ENCODE measurements at places on chromosomes 3 and 15.
A peak's percentile ranks its signal among the peaks of the same experiment; 100 is the strongest.

- DNase-seq = no peak
Measured at GRCh38 chr3:15083252-15083651, 15.7 kb downstream of the RBSN start.

- no peak for DNase-seq
Measured at GRCh38 chr15:77807611-77808010, 174.9 kb upstream of the LINGO1 start.

- DNase-seq = no peak
Measured at GRCh38 chr3:175383813-175384212, 524.7 kb downstream of the NAALADL2 start.

DNA sequence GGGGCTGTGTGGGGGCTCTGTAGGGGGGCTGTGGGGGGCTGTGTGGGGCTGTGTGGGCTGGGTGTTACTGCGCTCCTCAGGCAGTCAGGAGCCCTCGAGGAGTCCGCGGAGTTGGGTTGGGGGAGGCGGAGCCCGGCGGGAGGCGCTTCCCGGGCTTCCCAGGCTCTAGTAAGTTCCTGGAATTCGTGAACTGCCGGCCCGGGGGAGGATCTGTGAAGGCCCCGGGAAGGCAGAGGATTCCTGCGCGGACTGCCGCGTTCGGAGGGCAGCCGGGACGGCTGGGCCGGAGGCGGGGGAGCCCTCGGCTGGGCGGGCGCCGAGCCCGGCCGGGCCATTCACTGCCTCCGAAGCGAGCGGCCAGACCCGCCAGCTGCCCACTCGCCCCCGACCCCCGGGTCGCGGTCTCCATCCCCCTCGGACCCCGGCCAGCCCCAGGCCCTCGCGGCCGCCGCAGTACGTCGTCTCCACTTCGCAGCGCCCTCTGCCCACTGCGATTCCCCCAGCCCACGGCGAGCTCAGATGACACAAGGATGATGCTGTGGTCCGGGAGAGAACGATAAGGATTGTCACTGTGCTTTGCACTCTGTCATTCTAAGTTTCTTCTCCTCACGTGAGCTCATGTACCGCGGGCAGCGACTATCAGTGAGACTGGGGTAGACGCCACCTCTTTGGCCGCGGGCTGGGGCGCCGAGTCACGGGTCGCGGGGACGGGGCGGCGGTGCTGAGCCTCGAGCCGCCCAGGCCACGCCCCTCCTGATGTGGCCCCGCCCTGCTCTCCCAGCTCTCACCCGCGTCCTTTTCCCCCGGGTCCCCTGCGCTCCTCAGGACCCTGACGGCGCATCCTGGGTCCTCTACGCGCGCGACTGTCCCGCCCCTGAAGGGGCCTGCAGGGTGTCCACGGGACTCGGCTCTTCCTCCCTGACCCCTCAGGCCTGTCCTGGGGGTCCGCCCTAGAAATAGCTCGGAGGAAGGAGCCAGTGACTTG is 65.3 kb downstream of the KLF13 start:
- DNase-seq = peak; percentile 36

- no peak for DNase-seq
Measured at GRCh38 chr15:48802867-48803266, 8.0 kb downstream of the CEP152 start.

- DNase-seq = no peak
Measured at GRCh38 chr3:112931736-112932521, 43.0 kb downstream of the CD200R1 start.

DNA sequence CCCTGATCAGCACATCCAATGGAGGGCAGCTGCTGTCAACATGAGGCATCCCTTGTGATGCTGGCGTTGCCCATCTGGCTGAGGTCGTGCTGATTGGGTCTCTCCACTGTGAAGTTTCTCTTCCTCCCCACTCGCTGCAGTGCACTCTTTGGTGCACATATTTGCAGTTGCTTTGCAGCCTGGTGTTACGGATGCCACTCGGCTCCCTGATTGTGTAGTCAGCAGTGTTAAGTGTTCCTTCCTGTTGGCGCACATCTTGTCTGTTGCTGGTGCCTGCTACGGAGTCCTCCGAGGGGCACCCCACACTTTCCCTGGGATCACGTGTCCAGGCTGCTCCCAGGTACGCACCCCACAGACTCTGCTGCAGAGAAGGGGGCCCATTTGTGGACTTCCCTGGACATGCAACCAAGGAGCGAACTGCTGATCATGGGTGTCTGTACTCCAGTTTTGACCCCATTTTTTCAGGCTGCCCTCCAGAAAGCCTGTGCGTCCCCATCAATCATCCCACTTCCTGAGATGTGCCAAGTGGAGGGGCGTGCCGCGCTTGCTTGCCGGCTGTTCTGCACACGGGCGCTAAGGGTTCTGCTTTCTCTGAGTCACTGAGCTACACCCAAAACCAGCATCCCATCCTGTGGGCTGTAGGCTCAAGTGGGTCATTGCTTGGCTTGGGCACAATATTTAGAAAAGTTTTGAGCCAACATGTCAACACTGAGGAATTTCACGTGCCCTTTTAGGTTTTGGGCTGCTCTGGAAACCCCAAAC is 98.6 kb downstream of the FBLN2 start:
- no peak for DNase-seq

GRCh38 chr3:128279601-128279880 is 126.3 kb downstream of the EEFSEC start:
- DNase-seq = no peak

DNA sequence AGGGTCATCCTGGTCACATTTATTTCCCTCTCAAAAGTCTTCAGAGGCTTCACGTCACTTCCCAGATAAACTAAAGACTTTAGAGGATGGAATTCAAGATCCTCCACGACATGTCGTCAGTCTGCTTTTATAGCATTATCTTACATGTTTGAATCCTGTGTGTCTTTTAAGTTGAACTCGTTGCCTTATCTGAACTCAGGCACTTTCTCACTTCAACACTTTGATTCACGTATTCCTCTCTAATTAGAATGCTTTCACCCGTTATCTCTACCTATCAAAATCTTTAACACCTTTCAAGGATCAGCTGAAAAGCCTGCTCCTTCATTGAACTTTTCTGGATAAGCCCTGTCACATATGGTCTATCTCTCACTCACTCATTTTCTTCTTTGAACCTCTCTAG is 97.1 kb downstream of the MAP2K5 start:
- no peak for DNase-seq

- no peak for DNase-seq
Measured at GRCh38 chr15:60660290-60661051, 181.5 kb upstream of the ICE2 start.

DNA sequence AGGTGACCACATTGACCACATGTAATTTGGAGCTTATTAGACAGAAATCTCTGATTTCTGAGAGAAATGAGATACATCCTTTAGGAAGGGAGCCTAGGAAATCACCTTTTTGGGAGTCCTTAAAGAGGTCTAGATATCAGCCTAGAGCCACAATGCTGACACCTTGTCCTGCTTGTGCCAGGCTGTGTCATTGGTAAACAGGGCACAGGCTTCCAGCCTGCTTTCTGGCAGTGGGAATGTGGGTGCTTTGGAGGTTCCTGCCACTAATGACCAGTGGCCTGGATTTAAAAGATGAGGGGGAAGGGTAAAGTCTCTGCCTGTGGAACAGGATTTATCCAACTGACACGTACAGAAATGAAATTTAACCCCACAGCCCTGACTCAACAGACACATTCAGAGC is 169.8 kb upstream of the KBTBD8 start:
- no peak for DNase-seq

DNA sequence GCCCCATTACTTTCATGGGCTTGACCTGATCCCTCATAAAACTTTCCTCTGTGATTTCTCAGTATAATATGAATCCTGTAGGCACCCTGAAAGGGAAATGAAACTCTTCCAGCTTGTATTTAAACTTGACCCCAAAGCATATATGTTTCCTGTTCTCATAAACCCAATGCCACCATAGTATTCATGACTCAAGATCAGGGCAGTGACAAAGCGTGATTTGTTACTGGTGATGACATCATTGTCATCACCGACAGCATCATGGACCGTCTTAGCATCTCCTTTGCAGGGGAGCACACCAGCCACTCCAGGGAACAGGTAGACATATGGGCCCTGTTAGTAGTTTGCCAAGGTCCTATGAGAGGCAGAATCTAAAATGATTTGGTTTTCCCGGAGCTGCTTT is 741.2 kb downstream of the NR2F2 start:
- DNase-seq = no peak

GRCh38 chr3:150958683-150959082 is 13.8 kb downstream of the CLRN1 start:
- DNase-seq = no peak

GRCh38 chr3:10226293-10226692 is 22.0 kb upstream of the TATDN2 start:
- peak; percentile 82 for DNase-seq

- peak; percentile 59 for DNase-seq
Measured at GRCh38 chr3:66428733-66429132, 72.1 kb downstream of the LRIG1 start.

GRCh38 chr15:61051569-61052031 is 177.5 kb downstream of the RORA start:
- DNase-seq = peak; percentile 8

DNA sequence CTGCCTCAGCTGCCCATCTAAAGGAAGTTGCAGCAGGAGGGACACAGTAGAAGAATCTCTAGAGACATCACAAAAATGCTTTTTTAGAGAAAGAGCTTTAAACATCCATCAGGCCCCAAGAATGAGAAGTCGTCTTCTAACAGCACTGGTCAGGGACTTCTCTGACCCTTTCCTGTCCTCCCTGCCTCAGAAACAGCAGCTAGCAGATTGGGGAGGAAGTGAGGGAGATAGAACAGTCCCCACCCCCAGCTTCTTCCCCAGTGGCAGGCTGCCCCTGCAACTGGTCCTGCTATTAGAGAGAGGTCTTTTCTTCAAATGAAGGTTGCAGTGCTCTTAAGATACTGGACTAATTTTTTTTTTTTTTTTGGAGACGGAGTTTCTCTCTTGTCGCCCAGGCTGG is 55.1 kb downstream of the PDE8A start:
- DNase-seq = no peak

DNA sequence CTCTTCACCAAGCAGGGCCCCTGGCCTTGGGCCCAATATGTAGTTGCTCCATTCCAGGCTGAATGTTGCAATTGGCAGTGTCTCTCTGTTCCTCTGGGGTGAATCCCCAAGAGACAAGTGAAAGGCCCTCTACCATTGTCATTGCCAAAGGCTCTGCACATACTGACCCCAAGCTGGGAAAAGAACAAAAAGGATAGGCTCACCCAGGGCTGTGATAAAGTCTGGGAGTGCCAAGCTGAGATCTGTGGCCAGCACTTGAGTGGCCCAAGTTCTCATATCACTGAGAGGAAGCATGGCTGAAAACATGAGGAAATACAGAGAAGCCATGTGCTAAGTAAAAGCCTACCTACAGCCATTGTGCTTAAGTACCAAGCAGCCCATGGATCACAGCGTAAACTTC is 612.2 kb upstream of the EPHA6 start:
- DNase-seq = no peak

GRCh38 chr15:65258375-65259262 is 28.1 kb downstream of the PARP16 start:
- no peak for DNase-seq

DNA sequence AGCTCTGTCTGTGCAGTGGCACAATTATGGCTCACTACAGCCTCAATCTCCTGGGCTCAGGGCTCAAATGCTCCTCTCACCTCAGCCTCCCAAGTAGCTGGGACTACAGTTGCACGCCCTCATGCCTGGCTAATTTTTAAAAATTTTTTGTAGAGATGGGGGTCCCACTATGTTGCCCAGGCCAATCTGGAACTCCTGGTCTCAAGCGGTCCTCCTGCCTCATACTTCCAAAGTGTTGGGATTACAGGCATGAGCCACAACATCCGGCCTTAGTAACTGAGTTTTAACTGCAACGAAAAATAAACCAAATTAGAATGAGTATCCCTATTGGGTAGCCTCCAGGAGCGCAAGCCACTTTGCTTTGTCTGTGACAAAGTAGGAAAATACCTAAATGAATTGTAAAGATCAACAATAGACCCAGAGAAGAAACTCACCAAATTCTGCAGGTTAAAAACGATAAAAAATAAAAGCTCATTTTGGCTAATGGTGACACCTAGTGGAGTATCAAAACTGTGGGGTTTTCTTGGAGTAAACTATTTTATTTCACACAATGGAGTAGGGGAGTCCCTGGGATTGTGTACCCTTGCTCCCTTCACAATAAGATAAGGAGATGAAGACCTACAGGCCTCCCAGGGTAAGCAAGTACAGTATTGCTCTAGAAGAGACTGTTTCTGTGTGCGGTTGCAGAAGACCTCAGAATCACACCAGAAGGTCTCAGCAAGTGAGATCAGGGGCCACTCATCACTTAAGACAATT is 21.0 kb upstream of the CA12 start:
- DNase-seq = peak; percentile 44

DNA sequence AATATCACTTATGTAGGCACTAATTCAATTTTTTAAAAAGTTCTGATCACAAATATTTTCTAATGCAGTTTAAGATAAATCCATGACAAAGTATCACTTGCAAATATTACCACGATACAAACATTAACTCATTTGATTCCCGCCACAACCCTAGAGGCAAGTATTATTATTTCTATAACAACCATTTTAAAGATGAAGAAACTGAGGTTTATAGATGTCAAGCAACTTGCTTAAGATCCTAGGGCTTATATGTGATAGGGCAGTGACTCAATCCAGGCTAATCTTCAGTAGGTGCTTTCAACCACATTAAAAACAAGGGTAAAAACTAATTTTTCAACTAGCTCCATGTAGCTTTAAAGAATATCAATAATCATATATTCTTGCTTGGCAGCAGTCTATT is 1.7 kb downstream of the DYNC1LI1 start:
- no peak for DNase-seq

GRCh38 chr3:32278714-32279113 is 40.2 kb downstream of the CMTM8 start:
- DNase-seq = no peak

DNA sequence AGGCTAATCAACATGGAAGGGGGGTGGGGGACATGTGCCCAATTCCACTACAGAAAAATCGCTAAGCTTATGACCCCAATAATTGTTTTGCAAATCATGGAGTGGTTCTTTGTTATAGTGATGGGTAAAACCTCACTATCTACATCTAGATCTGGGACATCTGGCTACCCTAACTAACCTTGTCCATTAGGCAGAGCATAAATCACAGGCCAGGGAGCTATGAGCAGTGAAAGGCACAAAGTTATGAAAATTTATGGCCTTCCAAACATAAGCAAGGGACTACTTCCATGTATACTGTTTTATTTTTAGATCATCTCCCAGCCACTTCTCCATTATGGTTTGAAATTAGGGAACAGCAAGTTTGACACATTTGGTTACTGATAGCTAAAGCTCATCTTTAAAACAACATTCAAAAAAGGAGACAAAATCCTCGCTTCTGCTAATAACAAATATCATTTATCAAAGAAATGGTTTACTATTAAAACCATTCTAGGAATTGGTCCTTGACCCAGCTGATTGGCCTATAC is 78.3 kb downstream of the RSL24D1 start:
- no peak for DNase-seq

- DNase-seq = no peak
Measured at GRCh38 chr3:9978710-9979305, 7.8 kb downstream of the EMC3 start.

DNA sequence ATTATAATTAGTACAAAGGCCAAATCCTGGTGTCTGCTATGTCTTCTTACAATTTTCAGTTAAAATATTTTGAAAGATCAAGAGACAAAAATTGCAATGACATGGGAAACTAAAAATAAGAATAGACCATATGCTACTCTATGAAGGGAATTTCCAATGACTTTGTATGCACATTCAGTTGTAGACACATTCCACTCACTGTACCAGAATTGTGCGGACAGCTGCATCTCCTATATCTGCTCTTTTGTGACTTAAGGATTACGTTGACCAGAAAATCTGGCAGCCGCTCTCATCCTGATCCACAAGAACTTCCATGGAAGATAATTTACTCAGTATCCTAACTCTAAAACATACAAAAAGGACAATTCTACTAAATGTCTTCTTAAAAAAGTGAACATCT is 493.9 kb upstream of the KCNMB2 start:
- DNase-seq = no peak

- no peak for DNase-seq
Measured at GRCh38 chr3:36649125-36649524, 115.2 kb downstream of the DCLK3 start.
